HFFc6 (cell line): ENCODE measurements at places on chromosomes 5 and 9. TPM values are rescaled to one million over a fixed set of nuclear protein-coding genes. Genes with fewer than 3 reads are reported as not detected.

Gene ZNF454
- total RNA-seq: not detected in 3 replicates

Gene SEMA5A
- 58.3 to 67.2 TPM (median 61.4 TPM) in 3 replicates for total RNA-seq

- DNase-seq: no peak
Measured at GRCh38 chr5:171614511-171614910, 171.1 kb upstream of the SMIM23 start.

- no peak for DNase-seq
Measured at GRCh38 chr5:69265931-69266330, 31.2 kb downstream of the CDK7 start.

Gene ZNF474
- 0.11 and 0.21 TPM in 2 replicates for total RNA-seq

Gene STARD4
- 20.8 to 26.4 TPM (median 20.8 TPM) in 3 replicates for total RNA-seq

Gene CCNO
- total RNA-seq: not detected in 2 replicates

Gene FANCG
- 17.8 to 31.9 TPM (median 27.1 TPM) in 3 replicates for total RNA-seq

Gene SNX30
- 11.4 to 13.0 TPM (median 12.2 TPM) in 3 replicates for total RNA-seq

GRCh38 chr5:139335811-139336210, 5.8 kb upstream of the PAIP2 start:
- DNase-seq: no peak

DNA sequence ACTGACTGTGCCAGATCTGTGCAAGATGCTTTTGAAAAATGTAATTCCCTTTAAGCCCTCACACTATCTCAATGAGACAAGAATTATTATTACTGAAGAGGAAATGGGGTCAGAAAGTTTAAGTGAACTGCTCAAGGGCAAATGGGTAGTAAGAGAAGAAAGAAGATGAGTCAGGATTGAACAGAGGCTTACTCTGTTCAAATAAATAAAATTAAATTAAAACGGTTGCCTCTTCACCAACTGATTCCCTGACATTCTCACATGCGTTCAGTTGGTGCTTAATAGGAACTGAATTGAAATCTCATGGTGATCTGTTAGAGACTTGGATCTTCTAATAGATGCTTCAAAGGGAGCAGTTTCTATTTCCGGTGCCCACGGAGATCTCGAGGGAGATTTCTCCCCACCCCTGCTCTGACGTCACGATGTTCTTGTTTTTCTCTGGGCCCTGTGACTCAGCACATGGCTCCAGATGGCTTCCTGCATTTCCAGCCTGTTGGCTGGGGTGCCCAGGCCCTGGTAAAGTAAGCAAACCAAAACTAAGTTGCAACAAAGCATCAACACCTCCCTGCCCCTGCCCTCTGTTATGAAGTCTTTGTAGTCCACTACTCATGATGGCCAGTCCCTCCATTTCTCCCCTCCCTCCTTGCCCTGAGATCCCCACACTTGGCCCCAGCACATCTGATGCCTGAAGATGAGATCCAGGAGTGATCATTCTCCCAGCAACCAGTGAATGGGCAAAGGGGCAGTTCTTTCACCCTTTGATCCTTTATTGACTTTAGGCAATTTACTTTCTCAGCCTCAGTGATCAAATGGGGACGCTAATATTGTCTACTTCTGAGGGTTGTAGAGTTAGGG, 106.1 kb upstream of the CPEB4 start:
- DNase-seq: peak; percentile 83

DNA sequence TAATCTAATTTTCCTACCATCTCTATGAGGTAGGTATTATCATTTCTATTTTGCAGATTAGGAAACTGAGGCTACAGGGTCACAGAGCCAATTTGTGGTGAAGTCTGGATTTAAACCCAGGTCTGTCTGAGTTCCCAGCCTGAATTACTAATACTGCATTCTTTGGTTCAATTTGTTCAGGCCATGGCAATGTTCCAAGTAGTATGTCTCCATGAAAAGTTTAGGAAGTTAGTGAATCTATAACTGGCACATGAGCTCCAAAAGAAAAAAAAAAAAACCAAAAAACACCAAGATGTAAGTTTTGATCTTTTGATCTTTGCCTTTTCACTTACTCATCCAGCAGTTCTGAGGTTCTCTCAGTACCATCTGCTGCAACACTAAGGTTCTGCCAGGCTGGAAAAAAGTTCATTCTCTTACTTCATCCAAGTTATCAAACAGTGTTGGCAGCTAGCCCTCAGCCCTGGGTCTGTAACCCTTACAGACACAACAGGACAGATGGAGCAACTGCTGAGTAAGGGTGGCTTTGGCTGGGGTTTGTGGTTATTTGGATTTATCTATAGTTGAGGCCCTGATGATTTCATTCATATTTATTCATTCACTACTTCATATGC, 4.4 kb upstream of the TMEM268 start:
- DNase-seq: peak; percentile 33

Gene IL13
- total RNA-seq: not detected in 3 replicates

DNA sequence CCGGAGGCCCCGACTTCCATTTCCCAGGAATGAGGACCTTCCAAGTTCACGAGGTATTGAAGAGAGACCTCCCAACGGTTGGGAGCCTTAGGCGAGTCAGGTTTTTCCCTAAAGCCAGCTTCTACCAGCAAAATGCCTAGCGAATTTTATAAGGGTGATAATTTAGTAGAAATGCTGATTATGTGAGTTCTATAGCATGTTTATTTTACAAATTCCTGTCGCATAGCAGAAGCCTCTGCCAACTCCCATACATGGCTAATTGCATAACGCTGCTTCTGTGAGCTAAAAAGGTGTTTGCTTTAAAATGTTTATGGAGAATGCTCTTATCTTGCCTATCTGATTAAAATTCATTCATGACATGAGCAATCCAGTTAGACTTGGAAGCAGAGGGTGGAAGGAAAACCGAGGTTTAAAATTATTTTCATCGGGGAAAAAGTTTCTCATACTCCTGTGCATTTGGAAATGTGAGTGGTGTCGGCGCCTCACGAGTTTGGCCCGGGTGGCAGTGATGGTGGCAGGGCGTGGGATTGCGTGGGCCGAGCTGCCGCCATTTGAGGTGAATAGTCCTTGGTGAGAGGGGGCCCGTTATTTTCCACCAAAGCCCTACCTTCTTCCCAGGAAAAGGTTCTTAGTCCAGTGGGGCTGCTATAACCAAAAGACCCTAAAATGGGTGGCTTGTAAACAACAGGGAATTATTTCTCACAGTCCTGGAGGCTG, 104.4 kb upstream of the FCN2 start:
- peak; percentile 60 for DNase-seq

DNA sequence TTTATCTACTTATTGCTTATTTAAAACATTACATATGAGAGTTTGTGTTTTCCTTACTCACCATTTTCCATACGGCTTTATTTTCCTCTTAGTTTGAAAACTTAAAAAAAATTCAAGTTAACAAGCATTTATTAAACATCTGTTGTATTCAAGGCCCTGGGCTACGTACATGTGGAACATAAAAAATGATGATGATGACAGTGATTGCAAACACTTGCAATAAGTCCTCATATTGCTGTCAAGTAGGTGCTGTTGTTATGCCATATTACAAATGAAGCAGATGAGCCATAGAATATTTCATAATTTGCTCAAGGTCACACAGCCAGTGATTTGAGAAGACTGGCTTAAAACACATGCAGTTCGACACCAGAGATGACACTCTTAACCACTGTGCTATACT, 180.6 kb downstream of the COMMD10 start:
- no peak for DNase-seq

DNA sequence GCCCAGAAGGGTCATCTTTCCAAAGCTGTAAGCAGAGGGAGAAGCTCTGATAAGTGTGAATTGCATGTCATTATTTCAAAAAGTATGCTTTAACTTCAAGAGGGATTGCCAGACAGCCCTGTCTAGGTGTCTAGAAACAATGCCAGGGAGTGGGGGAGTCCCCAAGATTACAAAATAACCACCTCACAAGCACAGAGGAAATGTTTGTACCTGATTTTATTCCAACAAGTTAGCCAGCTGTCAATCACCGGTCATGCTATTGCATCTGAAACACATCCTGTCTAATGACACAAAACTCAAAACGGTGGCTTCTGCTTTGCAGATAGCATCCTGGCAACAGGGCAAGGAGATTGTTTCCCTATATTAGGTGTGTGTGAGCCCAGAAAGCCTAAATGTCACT, 154.2 kb upstream of the WWC1 start:
- DNase-seq: no peak

DNA sequence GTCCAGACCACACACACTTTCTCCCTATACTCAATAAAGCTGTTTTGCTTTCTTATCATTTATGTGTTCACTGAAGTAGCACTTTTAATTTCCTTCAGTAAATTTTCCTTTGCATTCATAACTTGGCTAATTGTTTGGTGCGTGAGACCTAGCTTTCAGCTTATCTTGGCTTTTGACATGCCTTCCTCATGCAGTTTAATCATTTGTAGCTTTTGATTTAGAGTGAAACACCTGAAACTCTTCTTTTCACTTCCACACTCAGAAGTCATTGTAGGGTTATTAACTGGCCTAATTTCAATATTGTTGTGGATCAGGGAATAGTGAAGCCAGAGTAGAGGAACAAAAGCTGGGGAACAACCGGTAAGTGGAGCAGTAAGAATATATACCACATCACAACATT, 114.7 kb downstream of the ST8SIA4 start:
- no peak for DNase-seq

DNA sequence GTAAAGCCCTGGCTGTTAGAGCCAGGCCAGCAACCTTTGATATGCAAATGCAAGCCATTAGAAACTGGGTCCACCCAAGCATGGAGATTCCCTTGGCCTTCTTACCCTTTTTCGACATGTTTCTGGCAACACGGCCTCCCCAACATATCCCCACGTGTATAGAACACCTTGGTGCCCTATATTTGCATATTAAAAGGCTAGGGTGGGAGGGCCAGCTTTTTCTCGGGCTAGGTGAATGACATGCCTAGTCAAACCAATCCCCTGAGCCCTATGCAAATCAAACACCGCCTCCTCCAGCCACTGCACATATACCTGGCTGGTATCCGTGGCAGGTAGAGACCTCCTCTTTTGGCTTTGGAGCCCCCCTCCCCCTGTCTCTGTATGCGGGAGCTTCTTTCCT, 55.6 kb upstream of the ZFR start:
- no peak for DNase-seq

DNA sequence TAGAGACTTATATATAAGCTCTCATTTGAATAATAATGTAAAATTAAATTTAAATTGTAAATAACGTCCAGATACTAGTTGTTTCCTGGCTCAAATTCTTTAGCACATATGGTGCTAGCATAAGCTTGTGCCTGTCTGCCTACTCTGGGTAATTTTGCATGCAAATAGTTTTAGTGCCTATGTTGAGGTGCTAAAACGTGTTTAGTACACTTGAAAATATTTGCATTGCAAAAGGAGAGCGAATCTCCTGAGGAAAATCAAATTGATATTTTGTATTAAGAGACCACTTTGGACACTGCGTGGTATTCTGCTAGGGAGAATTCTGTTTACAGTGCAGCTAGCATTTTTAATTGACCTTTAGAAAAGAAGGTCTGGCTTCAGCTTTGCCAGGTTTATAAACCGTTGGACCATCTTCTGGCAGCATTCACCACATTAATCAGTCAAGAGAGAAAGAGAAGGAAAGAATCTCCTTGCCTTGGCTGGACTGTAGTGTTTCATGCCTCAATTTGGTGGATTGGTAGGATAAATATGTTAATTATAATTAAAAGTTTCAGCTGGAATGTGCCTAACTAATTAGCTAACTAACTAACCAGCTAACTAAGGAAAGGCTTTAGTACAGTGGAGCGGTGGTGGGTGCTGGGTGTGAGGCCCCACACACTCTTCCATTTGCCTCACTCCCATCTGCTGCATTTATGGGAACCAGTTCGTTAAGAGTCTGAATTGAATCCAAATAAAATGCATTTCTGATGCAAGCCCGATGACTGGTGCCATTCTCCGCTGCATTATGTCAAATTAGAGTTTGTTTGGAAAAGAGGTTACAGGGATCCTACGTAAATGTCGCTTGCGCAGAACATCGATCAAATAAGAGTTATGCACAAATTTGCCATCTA, 150.1 kb upstream of the MPDZ start:
- no peak for DNase-seq

DNA sequence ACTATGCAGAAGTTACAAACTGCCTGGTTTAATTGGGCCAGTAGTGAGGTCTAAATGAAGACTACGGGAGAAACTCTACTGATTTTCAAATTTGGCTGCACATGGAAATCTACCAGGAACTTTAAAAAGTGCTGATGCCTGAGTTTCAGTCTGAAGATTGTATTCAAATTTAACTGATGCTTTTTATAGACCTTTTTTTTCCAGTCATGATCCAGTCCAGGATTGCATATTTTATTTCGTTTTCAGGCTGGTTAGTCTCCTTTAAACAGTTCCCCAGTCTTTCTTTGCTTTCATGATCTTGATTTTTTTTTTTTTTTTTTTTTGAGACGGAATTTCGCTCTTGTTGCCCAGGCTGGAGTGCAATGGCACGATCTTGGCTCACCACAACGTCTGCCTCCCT, 23.7 kb upstream of the SPZ1 start:
- DNase-seq: no peak

- no peak for DNase-seq
Measured at GRCh38 chr5:110785356-110785755, 46.5 kb downstream of the SLC25A46 start.

Gene ADGRD2
- not detected in 3 replicates for total RNA-seq

GRCh38 chr9:123322273-123323195, 33.5 kb upstream of the CRB2 start:
- no peak for DNase-seq

DNA sequence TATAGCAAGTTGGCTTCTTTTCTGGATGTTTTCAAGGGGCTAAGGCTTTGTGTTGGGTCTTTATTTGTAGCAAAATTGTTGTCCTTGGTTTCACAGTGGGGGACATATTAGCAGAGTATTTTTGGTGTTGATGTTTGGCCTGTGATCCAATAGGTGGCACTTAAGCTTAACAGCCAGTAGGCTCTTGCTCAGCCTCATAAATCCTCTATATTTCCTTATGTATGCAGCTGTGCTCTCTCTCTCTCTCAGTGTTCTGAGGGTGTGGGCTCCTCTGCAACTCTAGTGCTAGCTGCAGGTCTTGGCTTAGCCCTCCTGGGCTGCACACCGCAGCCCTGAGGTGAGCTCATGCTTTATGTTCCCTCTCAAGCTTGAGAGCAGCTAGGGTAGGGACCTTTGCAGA, 195.0 kb upstream of the GHR start:
- no peak for DNase-seq

Gene PCDHGC3
- 129 to 151 TPM (median 132 TPM) in 3 replicates for total RNA-seq

GRCh38 chr9:8857068-8857925, 1057.7 kb upstream of the DMAC1 start:
- DNase-seq: no peak

GRCh38 chr9:82353631-82354278, 365.2 kb downstream of the SPATA31D1 start:
- no peak for DNase-seq

DNA sequence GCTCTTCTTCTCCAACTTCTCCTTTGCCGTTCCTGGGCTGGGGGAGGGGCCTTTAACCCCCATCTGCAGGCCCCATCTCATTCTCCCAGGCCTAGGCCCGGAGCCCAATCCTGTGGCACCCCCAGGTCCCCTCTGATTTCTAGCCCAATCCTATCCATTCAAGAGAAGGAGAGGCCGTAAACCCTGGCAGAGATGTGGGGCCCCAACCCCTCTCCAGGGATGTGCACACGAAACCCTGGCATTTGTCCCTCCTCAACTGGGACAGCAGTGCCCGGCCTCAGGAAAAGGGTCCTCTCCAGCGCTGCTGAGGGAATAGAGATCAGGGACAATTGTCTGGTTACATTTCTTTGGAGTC, 24.2 kb upstream of the ADAMTS2 start:
- DNase-seq: no peak

GRCh38 chr9:512555-513272, 298.0 kb downstream of the DOCK8 start:
- no peak for DNase-seq

Gene LCNL1
- not detected in 2 replicates for total RNA-seq

Gene ROPN1L
- 0.36 to 0.38 TPM (median 0.38 TPM) in 3 replicates for total RNA-seq

Gene PTPRD
- total RNA-seq: not detected in 3 replicates
